RPMI7951 (cell line): ENCODE measurements at places on chromosomes 5 and 9. TPM values are rescaled to one million over a fixed set of nuclear protein-coding genes. Genes with fewer than 3 reads are reported as not detected.

The WDR38 gene
- 0.12 and 0.20 TPM in 2 replicates for total RNA-seq

GRCh38 chr9:136951541-136952320 is at the start of gene LCN12:
Gene LCN12, plus strand, starts transcription at chr9:136952273. Its CDS starts 55 bp downstream, at chr9:136952328.
- DNase-seq: no peak

GRCh38 chr5:33476992-33477391 is 36.2 kb downstream of the TARS1 start:
- no peak for DNase-seq

GRCh38 chr5:68544091-68544647 is 328.6 kb downstream of the PIK3R1 start:
- no peak for DNase-seq

GRCh38 chr5:97915106-97915505 is 732.1 kb upstream of the RIOK2 start:
- no peak for DNase-seq

GRCh38 chr9:126859111-126859510 is 1.3 kb upstream of the ZBTB34 start:
- no peak for DNase-seq

DNA sequence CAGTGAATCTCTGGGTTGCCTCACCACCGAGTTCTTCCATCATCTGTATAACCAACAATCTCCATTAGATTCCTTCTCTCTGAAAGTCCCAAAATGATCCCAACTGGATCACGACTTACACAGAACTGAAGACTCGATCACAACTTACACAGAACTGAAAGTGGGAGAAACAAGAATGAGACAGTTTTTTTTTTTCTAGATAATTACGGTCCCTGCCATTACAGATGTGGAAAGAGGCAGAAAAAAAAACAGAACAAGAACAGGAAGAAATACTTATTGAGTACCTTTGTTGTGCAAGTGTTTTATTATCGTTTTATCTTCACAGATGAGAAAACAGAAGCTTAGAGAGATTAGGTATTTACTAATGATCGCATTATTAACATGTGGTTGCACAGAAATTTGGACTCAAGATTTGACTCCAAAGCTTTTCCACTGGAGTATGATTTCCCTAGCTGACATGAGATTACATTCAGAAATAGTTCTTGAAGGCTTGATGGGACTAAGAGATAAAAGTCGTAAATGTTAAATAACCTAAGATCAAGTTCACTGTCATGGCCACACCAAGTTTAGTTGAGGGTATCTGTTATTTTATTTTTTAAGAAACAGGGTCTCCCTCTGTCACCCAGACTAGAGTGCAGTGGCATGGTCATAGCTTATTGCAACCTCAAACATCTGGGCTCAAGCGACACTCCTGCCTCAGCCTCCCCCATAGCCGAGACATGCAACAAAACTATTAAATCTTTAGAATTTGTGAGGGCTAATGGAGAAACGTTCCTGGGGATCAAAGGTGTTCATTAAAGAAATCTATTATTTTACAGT is 8.9 kb downstream of the PLK2 start:
- no peak for DNase-seq

- no peak for DNase-seq
Observed at GRCh38 chr9:69748304-69748703, 11.5 kb downstream of the PTAR1 start.

- no peak for DNase-seq
Observed at GRCh38 chr5:72586788-72587530, 79.7 kb upstream of the ZNF366 start.

DNA sequence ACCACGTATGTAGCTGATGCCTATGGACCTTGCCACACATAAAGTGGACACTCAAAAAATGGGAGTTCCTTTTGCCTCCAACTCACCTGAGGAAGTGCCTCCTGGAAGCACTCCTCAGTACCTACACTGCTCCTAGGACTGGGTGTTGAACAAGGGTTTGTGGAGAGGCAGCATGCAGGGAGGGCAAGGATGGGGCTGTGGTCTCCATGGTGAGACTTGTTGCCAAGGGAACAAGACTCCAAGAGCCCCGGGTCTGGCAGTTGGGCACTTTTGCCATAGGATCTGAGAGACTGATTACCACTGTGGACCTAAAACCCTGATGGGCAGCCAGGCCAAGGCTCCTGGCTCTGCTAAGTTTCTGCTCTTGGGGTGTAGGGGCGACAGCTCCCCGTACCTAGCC is 6.9 kb upstream of the NR5A1 start:
- DNase-seq: no peak

GRCh38 chr5:160348080-160348479 is 22.3 kb downstream of the C1QTNF2 start:
- DNase-seq: no peak

DNA sequence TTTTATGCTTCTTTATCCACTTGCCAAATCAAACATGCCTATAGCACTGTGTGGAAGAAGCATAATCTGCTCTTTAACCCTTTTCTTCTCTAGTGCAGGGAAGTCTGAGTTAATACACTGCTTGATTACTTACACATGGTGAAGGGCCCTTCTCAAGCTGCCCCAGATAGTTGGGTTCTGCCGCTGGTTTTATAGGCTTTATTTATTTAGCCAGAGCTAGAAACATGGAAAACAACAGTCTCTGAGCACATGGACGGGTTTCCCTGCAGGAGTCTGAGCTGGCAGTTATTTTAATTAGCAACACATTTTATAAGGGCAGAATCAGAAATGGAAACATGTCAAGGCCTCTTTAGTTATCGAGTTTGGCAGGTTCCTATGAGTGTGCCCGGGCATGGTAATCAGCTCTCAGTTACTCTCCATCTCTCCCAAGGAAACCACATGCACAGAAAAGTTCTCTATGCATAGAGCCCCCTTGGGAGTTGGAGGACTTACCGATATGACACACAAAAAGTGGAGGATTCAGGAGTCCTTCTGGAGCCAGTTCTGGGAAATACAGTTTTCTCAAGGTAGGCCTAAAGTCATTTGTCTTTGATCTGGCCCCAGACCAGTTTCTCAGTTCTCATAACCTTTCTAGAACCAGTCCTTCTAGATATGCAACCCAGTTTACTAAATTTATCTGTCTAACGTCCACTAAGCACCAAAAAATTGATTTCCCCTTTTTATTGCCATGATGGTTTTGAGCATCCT is 564.8 kb downstream of the ACTL7B start:
- peak; percentile 64 for DNase-seq

DNA sequence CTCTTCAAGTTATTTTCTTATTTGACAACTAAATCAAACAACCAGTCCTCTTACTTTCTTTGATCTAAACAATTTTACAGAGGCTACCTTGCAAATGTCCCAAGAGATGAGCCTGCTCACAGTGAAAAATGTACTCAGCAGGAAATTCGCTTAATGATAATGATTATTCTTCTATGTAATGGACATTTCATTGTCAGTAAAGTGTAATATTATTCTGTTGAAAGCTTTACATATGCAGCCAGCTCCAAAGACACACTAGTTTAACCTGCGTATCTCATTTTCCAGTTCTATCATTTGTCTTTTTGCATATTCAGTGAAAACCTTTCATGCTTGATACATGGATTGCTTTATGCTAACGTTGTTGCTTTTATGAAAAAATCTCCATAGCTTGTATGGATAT is 758.7 kb upstream of the ZNF608 start:
- DNase-seq: no peak

- peak; percentile 51 for DNase-seq
Observed at GRCh38 chr9:17063535-17064135, 71.2 kb upstream of the CNTLN start.

- DNase-seq: no peak
Observed at GRCh38 chr9:76751001-76751400, 13.2 kb upstream of the PCA3 start.

GRCh38 chr5:4549351-4549750 is 590.8 kb upstream of the ADAMTS16 start:
- no peak for DNase-seq

- DNase-seq: no peak
Observed at GRCh38 chr9:72333709-72334108, 31.3 kb downstream of the ZFAND5 start.

The PDZD2 gene
- under 0.01 and 0.10 TPM in 2 replicates for total RNA-seq

The ZNF883 gene
- total RNA-seq: 1.8 and 4.2 TPM in 2 replicates

GRCh38 chr9:22617156-22617555 is 170.5 kb downstream of the DMRTA1 start:
- no peak for DNase-seq

The FAM221B gene
- total RNA-seq: not detected in 2 replicates

- no peak for DNase-seq
Observed at GRCh38 chr5:79301046-79301712, 65.2 kb downstream of the JMY start.

The SLC36A3 gene
- not detected in 2 replicates for total RNA-seq

DNA sequence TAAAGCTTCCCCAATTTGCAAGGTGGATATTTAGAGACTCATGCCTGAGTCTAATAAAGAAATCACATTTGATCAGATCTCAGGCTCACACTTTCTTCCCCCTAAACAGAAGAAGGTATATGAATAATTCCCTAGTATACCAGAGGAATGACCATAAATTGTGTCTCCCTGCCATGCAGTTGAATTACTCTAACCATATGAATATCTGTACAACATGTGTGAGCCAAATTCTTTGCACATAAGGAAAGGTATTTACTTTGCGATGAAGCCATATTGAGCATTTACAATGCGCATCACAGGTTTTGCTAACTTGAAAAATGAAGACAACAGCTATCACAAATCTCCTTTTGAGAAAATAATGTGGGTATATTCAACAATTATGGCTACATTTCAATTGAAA is 479.4 kb downstream of the NR2F1-AS1 start:
- no peak for DNase-seq

DNA sequence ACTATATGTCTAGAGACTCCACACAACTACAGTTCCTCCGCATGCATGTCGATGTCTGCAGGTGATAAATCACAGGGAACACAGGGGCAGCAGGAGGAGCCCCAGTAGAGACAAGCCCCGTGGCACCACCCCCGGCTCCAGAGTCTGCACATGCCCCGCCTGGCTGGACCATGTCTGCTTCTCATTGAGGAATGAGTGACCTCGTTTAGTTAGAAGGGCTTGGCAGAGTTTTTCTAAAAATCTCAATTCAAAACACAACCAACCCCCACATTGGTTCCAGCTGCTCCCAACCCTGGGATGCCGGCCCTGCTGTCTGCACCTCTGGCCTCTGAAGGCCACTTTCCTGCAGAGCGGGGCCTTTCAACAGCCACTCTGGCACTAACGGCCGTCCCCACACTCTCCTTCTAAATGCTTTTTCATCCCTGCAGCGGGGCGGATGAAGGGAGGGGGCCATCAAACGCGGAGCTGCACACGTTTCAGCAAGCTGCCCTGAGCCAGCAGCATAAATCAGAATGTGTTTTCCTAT is 106.3 kb downstream of the ROR2 start:
- no peak for DNase-seq

- no peak for DNase-seq
Observed at GRCh38 chr5:57102905-57103255, 71.0 kb upstream of the GPBP1 start.

DNA sequence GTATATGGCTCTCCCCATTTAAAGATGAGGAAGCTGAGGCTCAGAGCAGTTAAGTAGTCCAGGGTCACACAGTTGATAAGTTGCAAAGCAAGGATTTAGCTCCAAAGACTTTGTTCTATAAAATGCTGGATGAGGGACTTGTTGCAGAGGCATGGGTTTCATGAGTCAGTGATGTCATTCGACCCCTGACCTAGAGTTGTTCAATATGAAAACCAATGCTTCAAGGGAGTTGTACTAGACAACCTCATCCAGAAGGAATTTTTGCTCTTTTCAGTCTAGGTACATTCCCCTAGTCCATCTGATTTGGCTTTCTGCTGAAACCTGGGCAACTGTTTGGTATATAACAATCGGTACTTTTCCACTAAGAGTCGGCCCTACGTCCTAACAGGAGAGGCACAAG is 550.4 kb downstream of the EBF1 start:
- no peak for DNase-seq

GRCh38 chr5:162068412-162068811 is 839 bp downstream of the GABRG2 start:
- peak; percentile 2 for DNase-seq

The OR1Q1 gene
- not detected in 2 replicates for total RNA-seq

The SPATA6L gene
- 0.12 TPM in 1 of 2 replicates, not detected in the other for total RNA-seq

DNA sequence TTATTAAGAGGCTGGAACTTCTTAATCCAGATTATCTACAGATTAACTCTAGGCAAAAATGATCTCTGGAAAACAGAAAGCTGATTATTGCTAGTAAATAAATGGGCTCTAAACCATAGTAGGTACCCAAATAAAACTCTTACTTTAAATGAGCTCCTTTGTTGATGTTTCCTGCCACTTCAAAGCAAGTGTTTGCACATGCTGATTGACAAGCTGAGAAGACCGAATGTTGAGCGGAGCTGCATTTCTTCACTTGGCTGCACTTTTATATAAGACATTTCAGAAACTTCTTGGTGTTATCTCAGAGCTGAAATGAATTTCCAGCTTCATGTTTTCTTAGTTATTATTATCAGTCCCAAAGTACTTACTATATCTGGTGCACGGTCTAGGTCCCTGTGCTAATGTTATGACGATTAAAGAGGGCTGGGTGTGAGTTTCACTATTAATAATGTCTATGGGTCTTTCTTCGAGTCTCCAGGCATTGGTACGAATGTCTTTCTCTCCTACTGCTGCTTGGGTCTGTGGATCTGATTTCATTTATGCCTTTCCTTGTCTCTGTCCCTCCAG is 58.6 kb upstream of the CTXN3 start:
- no peak for DNase-seq

The SHISAL2B gene
- total RNA-seq: not detected in 2 replicates

The PNPLA7 gene
- total RNA-seq: not detected in 2 replicates

DNA sequence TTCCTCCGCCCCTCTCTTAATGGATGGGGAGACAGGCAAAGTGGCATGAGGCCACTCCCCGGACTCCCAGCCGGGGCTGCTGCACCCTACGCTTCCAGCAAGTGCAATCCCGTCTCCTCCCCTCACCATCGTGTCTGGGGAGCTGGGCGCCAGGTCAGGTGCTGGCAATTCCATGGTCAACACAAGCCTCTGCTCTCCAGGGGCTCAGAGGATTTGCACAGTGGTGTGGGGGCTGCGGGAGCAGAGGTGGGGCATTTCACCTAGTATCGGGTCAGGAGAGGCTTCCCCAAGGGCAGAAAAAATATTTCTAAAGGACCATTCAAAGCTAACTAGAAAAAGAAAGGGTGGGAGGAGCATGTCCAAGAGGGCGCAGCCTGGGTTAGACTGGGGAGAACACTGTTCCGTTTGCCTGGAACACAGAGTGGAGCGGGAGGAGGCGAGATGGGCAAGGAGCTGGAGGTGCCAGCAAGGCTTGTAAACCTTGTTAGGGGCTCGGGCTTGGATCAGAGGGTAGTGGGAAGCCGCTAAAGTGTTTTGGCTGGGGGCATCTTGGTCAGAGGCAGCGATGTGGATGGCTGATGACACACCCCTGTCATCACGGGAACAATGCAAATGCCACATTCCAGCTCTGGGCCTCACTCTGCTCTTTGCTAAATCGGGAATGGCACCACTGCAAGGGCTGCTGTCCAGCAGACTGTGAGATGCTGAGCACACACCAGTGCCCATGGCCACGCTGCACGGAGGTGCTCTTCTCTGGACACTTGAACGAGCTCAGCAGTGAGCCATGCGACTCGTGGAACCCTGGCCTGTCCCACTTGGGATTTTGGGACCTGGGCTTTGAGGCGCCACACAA is 191.7 kb downstream of the CDK5RAP2 start:
- DNase-seq: no peak

The SHC3 gene
- 1.7 and 2.1 TPM in 2 replicates for total RNA-seq

- DNase-seq: no peak
Observed at GRCh38 chr9:77719321-77719720, 71.2 kb upstream of the GNA14 start.

GRCh38 chr5:61619777-61620518 is 287.9 kb downstream of the ZSWIM6 start:
- DNase-seq: no peak

The PCDHGA3 gene
- 0.12 and 0.39 TPM in 2 replicates for total RNA-seq

- DNase-seq: no peak
Observed at GRCh38 chr9:70947511-70947910, 173.9 kb downstream of the TRPM3 start.
